Stimulated activated CD4-positive, alpha-beta T cell treated with anti-CD3 and anti-CD28 coated beads, Interleukin-12 subunit alpha, Interleukin-12 subunit beta, amount 100 ng/mL, for 48 hours (primary cell): ENCODE measurements at places on chromosomes 12 and 14.

DNA sequence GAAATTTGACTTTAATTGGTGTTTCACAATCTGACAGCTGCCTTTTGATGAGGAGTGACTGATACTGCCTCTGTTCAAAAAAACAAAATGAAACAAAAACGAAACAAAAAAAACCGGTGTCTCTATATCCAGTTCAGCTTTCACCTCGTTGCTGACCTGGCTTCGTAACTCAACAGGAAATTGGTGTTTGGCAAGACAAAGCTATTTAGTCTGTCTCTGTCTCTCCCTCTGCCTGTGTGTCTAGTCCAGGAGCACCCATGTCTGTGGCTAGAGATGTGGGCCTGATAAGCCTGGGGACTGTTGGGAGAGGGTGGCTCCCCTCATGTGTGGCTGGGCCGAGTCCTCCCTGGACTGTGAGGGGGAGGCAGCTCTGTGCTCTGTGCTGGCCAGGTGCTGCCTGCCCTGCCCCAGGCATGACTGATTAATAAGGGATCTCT lies 11.3 kb downstream of the CACNA1C start:
- DNase-seq: no peak

DNA sequence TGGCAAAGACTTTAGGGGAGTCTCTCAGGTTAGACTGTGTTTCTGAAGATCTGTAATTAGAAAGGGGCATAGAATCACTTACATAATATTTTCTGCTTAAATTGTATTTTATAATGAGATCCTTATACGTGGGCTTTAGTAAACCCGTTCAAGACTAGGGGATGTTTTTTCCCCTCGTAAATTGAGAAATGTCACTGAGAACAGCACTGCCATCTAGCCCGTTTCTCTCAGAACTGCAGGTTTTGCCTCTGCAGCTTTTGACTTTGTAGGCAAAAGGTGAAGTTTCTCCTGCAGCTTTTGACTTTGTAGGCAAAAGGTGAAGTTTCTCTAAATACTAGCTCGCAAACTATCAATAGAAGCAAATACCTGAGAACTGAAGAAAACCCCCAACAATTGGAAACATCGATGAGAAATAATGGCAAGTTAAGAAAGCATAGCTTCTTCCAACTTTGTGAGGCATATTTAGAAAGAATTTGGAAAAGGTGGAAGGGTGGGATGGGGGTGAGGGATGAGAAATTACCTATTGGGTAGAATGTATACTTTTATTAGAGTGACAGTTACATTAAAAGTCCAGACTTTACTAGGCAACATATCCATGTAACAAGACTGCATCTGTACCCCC lies 9.9 kb upstream of the ASPG start:
- no peak for DNase-seq

DNA sequence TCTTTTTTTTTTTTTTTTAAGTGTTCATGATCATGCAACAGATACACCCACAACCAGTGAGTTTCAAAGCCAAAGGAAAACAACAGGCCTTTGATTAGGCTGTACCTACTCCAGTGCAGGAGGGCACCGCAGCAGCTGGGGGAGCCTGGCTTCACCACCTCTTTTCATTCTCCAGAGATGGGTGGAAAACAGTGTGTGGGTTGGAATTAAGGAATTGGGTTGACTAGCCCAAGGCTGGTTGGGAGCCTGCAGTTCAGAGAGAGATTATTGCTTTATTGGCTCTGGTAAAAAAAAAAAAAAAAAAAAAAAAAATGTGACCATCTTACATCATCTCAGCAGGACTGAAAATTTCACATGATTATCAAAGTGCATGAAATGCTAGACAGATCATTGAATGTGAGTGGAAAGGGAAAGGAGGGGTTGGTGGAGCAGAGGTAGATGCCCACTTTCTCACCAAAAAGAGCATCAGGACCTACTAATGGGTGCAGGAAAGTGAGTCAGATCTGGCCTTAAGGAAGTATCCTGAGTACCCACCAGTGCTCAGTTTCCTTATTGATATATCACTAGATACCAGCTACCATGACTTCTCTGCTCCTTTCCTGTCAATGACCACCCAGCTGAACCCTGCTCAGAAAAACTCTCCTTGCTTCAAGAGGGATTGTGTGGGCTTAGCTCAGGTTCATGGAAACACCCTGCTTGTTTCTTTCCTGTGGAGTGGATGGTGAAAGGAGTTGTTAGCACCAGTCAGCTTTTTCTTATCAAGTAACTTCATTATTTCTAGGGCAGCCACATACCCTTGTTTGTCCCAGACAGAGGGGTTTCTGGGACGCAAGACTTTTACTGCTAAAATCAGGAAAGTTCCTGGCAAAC lies 54.8 kb upstream of the DYRK2 start:
- no peak for DNase-seq

DNA sequence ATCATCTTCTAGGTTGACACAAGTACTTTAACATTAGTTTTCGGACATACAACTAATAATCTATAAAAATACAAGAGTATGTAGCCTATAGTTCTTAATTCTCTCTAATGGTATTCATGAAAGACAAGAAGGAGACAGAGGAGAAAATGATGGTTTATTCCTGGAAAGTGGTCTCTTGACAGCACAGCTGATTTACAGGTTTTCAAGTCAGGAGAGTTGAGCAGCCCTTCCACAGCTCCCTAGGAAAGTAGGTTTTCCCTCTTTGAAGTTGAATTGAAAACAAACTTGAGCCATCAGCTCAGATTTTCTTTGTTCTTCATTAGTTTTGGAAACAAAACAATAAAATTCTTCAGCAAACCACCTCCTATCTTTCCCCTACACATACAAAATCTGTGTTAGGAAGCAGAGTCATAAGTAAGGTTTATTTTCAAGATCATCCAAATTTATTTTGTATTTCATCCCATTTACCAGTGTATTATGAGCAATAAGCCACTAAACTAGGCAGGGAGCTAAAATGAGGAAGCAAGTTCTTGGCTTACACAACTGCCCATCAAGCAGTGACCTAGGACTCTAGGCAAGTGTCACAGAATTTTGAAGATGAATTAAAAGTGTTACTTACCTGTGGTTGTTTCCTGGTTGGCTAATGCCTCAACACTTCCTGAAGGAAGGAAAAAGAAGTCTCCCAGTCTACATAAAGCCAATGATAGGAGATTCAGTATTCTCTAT lies 357.0 kb downstream of the BCAT1 start:
- no peak for DNase-seq

- DNase-seq: no peak
Observed at GRCh38 chr12:52062167-52063081, 7.4 kb upstream of the ATG101 start.

- no peak for DNase-seq
Observed at GRCh38 chr14:104355101-104356019, 217.0 kb downstream of the KIF26A start.

DNA sequence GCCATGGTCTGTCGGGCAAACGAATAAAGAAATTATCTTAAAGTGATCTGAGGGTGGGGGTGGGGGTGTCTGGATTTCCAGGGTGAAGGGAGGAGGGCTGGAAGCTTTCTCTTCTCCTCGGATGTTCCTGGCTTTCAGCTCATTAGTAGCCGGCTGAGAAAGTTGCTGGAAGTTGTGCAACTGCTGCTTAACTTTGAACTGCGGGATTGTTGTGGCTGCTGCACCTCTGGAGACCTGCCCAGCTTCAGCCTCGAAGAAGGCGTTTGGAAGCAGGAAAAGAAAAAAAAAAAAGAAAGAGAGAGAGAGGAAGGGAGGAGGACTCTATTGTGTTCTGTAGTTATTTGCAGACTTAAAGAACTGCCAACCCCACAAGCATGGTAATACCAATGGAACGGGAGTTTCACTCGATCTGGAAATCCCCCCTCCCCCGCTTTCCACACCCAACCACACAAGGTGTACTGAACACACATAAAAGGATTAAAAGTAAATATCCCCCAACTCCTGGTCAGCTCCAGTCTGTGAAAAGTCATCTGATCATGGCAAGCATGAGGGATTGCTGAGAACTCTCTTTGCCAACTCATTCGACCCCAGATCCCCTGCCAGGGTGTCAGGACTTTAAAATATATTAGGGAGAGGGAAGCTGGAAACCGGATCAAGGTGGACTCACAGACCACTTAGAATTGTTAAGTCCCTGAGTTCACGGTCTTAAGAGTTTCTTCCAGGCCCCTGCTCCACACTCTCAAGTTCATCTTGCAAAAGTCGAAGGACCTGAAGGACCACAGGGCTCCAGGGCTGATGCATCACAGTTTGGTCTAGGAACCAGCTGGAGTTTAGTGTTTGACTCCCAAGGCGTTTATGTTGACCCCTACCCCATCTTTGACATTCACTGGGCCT lies at the start of gene RASSF9:
TSS of gene RASSF9 (minus strand) at position 213 of the 894 bp plus-strand sequence. CDS start at position 5, 208 bp downstream.
- no peak for DNase-seq

DNA sequence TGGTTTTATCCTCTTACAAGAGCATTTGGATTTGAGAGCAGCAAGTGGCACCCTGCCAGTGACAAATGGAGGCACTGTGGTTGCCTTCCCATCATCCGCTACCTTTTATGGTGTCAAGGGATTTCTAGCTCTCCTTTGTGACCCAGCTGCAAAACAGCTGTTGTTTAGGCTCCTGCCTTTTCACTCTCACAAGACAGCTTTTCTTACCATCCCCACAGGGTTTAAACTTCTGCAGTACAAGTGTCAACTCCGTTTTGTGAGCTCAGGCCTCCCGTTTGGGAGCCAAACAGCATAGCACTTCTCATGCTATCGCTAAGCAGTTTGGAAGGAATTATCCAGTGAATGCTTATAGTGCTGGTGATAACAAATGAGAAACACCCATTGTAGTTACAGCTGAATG lies 331.4 kb downstream of the TMTC2 start:
- DNase-seq: no peak

DNA sequence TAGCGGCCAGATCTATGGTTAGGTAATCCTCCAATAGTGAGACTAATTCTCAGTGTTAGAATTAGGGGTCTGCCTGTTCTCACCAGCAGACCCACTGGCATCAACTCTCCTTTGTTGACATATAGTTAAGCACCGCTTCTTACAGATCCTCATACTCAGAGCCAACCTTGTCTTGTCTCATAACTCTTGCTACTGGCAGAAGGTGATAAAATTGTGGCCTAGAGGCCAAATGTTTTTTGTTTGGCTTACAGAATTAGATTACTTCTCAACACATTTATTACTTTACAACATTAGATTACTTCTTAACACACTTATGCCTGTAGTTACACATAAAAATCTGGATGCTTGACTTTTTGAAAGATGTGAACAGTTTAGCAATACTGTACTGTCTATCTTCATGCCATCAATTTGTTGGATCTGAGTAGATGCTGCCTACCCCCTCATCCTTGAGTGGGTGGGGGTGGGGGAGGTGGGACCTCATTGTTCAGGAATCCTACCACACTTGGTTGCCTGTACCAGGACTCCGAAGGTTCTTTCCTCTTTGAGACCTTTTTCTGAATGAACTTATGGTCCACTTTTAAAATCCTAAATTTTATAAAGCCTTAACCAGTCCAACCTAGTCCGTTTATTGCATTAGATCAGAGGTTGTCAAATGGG lies 7.0 kb downstream of the MTHFD1 start:
- no peak for DNase-seq
